ENCODE measurements at places on chromosomes 2 and 18.
A peak's percentile ranks its signal among the peaks of the same experiment; 100 is the strongest.

- no peaks in the 10 kb centered on the region for H3K36me3 ChIP-seq
- no peaks in the 10 kb centered on the region for H3K27me3 ChIP-seq
- H3K4me3 ChIP-seq: no peak overlapping the region
- no peak for DNase-seq
- H3K27ac ChIP-seq: no peak overlapping the region
Measured at GRCh38 chr18:67615876-67616275, 99.4 kb upstream of the DSEL start.

DNA sequence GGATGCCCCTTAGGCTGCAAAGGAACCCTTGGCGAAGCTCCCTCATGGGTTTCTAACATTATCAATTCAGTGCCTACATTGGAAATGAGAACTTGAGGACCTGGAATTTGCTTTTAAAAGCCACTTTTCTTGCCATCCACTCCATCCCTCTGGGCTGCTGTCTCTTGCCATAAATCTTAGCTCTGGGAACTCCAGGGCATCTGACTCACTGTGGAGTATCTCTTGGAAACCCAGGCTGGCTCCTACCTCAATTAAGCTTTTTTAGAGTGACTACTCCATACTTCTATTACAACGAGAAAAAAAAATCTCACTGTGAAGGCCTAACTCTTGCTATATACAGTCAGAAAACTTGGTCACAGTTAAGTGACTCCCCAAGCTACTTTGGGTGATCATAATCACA, 227.2 kb upstream of the SETBP1 start:
- no peak overlapping the region for H3K4me3 ChIP-seq
- no peak overlapping the region for H3K27ac ChIP-seq
- H3K4me1 ChIP-seq: peaks cover 2% of the 10 kb centered on the region
- H3K27me3 ChIP-seq: no peaks in the 10 kb centered on the region
- no peaks in the 10 kb centered on the region for H3K36me3 ChIP-seq

DNA sequence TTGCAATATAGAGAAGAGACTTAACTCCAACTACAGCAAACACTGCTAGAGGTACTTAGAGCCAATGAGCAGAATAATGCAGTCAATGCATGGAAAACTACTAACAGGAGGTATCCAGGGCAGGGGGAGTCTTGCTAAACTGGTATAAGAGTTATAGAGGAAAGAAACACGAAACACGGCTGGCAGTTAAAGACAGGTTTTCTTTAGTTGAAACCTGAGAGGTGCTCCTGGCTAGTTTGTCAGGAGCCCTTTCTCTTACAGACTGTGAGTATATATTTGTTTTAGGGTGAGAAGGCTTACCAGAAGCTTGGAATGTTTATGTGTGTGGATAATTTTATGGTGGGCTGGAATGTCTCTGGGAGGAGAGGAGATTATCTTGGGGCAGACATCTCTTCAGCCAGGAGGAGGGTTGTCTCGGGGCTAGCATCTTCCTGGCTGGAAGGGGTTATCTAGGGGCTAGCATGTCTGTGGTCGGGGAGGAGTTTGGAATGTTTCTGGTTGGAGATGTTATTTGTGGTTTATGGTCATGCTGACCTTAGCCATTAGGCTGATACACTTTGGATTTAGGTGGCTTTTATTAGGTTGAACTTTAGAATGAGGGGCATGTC, 1048.8 kb downstream of the DPP10 start:
- H3K27ac ChIP-seq: no peak overlapping the region
- H3K4me1 ChIP-seq: no peaks in the 10 kb centered on the region
- no peak for DNase-seq

DNA sequence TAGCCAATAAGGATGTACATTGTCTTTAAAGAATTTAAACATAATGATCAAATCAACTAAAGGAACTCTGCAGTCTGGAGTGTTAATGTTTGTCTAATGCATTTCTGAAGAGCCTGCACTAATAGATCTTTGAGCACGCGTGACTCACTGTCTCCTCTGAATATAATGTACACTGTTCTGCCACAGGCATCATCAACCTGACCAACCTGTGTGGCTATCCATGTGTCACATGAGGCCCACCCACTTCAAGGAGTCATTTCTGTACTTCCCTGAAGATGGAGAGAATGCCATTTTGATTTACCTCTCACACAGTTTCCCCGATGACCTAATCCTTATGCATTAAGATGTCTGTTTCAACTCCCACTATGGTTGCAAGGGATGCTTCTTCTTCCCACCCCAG, 434.0 kb upstream of the SPHKAP start:
- H3K4me1 ChIP-seq: no peaks in the 10 kb centered on the region
- H3K4me3 ChIP-seq: no peak overlapping the region
- H3K27ac ChIP-seq: no peak overlapping the region
- no peaks in the 10 kb centered on the region for H3K27me3 ChIP-seq

DNA sequence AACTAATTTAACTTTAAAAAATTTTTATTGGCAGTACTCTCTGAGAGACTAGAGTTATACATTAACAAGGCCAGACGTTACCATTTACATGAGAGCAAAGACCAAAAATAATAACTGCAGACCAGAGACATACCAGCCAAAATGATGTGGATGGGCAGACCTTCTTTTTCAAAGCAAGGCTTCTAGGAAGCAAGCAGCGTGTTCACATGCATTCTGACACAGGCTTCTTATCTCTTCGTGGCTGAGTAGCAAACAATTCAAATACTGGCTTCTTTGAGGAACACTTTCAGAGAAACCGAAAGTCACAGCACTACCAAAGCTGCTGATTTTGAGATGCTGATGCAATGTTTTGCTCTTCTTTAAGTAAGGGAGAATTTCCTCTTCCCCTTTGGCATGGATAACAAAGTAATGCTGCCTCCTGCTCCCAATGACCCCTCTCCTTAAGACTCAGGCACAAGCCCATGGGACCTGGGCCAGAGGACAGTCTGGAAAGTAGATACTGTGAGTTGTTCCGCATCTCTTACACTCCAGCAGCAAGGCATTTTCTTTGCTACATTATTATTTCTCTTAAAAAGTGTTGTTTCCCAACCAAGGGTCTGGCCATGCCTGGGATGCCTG, 181.9 kb downstream of the MREG start:
- peak overlapping the region; percentile 47 for H3K27ac ChIP-seq
- H3K27me3 ChIP-seq: no peaks in the 10 kb centered on the region
- DNase-seq: no peak
- no peaks in the 10 kb centered on the region for H3K36me3 ChIP-seq

- no peak overlapping the region for H3K4me3 ChIP-seq
- H3K36me3 ChIP-seq: peaks cover 10% of the 10 kb centered on the region
- H3K27ac ChIP-seq: no peak overlapping the region
- no peak for DNase-seq
- no peaks in the 10 kb centered on the region for H3K27me3 ChIP-seq
- H3K4me1 ChIP-seq: no peaks in the 10 kb centered on the region
Measured at GRCh38 chr2:222930862-222931261, 70.0 kb downstream of the ACSL3 start.

DNA sequence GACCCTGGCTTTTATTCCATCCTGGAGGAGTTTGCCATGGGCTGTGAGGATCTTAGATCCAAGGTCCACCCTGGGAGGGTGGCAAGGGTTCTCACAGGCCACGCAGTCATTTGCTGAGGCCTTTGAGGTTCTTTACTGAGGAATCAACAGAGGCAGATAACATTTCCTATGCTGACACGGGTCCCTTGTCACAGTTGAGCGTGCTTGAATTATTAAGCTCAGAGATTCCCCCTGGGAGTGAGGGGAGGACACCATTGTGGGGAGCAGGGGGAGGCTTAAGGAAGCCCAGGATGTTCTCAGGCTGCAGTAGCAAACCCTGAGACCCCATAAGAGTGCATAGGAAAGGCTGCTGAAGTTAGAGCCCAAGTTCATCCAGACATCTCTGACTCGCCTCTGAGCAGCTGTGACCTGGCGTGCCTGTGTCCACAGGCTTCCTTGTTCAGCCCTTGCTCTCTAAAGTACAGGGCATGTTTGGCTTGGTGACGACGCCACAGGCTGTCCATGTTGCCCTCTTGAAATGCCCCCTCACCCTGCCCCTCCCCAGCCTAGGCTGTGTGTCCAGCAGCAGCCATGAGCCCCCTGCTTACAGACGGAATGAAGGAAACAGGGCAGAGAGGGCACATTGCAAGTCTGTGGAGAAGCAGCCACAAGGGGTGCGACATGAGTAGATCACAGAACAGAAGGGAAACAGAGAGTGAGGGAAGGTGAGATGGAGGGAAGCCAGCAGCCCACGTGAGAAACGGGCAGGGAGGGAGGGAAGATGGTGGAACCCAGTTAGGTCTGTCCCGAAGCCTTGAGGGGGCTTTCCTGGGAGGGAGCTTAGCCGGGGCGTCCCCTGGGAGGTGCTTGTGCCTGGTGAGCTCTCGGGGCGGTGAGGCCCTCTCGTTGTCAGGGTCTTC, 34.0 kb downstream of the NAPG start:
- peaks cover 3% of the 10 kb centered on the region for H3K36me3 ChIP-seq
- no peak overlapping the region for H3K27ac ChIP-seq
- no peaks in the 10 kb centered on the region for H3K4me1 ChIP-seq

DNA sequence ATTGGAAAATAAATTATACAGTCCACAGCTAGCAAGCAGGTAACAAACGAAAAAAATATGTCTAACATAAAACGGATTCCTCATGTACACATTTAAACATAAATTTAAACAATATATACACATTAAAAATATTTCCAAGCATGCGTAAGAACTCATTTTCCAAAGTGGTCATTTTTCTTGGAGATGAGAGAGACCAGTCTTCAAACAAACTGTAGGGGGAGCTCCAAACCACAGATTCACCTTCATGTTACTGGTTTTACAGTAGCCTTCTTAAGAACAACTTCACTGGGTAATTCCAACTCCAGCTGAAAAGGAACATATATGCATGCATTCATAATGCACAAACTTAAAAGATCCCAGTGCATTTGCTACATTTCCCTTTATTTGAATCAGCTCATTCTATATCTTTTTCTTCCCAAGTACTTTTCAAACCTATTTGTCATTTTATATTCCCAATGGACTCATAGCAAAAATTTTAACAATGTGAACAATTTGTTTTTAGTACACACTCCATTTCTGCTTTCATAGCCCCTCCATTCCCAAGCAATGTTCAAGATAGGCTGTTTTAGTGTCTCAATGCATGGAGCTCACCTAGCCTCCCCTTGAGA, 4.7 kb upstream of the STAMBP start:
- DNase-seq: peak; percentile 30
- H3K4me1 ChIP-seq: peaks cover 58% of the 10 kb centered on the region
- H3K4me3 ChIP-seq: no peak overlapping the region
- no peaks in the 10 kb centered on the region for H3K36me3 ChIP-seq
- no peak overlapping the region for H3K27ac ChIP-seq

DNA sequence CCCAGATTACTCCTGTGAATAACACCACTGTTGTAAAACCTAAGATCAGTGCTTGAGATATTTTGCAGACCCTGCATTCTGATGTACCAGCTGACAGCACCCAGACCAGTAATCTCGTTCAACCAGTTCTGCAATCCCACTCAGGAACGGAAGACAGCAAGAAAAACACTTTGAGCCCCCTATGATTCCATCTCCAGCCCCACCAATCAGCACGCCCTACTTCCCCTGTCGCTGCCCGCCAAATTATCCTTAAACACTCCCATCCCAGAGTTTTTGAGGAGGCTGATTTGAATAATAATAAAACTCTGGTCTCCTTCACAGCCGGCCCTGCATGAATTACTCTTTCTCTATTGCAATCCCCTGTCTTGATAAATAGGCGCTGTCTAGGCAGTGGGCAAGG, 173.9 kb upstream of the CDH2 start:
- DNase-seq: no peak
- H3K27ac ChIP-seq: no peak overlapping the region
- H3K4me3 ChIP-seq: no peak overlapping the region
- no peaks in the 10 kb centered on the region for H3K4me1 ChIP-seq

- no peaks in the 10 kb centered on the region for H3K36me3 ChIP-seq
- H3K4me1 ChIP-seq: no peaks in the 10 kb centered on the region
- no peak for DNase-seq
- no peaks in the 10 kb centered on the region for H3K27me3 ChIP-seq
- H3K27ac ChIP-seq: no peak overlapping the region
- H3K4me3 ChIP-seq: no peak overlapping the region
Measured at GRCh38 chr18:10732990-10733389, 207.2 kb downstream of the NAPG start.

DNA sequence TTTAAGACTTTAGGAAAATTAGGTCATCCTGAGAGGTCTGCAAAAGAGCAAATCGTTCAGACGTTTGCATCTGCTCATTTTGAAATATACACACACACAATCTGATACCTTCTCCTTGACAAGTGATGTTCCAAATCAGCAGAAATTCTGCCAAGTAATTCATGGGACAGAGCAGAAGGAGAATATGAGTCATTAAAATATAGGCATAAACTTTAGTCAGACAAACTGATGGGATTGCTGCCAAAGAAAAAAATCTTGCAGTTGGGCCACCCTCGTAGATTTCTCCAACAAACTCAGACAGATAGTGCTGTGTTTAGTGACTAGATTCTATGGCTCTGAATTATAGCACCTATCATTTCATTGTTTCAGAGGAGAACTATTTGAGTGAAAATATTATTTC, 336.3 kb downstream of the NYAP2 start:
- no peak overlapping the region for H3K4me3 ChIP-seq
- DNase-seq: no peak
- no peak overlapping the region for H3K27ac ChIP-seq
- no peaks in the 10 kb centered on the region for H3K4me1 ChIP-seq
- peaks cover 11% of the 10 kb centered on the region for H3K27me3 ChIP-seq

DNA sequence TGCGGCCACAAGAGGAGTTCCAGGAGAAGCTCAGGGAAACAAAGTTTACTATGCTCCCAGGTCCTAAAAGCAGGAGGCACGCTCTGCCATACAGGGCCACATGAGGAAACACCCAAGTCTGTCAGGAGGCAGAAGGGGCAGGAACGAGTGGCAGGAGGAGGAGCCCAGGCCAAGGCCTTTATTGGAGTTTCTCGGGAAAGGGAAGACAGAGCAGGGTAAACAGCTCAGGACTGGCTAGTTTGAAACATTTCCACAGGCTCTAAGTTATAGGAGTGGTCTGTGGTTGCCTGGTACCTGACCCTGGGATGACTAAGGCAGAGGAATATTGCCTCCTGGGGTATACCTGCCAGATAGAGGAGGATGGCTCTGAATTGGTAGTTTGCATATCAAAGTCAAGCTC, 3.7 kb upstream of the ZNF638 start:
- no peak overlapping the region for H3K27ac ChIP-seq
- no peak overlapping the region for H3K4me3 ChIP-seq
- DNase-seq: no peak

GRCh38 chr2:169301596-169302335, 60.6 kb downstream of the LRP2 start:
- peaks cover 23% of the 10 kb centered on the region for H3K27me3 ChIP-seq
- no peaks in the 10 kb centered on the region for H3K4me1 ChIP-seq
- no peak overlapping the region for H3K4me3 ChIP-seq
- no peaks in the 10 kb centered on the region for H3K36me3 ChIP-seq
- no peak overlapping the region for H3K27ac ChIP-seq

GRCh38 chr2:128642316-128642715, 323.6 kb upstream of the HS6ST1 start:
- H3K27me3 ChIP-seq: no peaks in the 10 kb centered on the region
- H3K36me3 ChIP-seq: no peaks in the 10 kb centered on the region
- H3K4me1 ChIP-seq: peaks cover 5% of the 10 kb centered on the region
- no peak overlapping the region for H3K4me3 ChIP-seq

Data from activated T-cell treated with anti-CD3 and anti-CD28 coated beads, Interleukin-2, amount 50 U/mL, for 72 hours (primary cell).